ENCODE measurements at places on chromosomes 7 and 10.
A peak's percentile ranks its signal among the peaks of the same experiment; 100 is the strongest.

- no peak for DNase-seq
Observed at GRCh38 chr7:95041031-95041430, 133.6 kb downstream of the PPP1R9A start.

DNA sequence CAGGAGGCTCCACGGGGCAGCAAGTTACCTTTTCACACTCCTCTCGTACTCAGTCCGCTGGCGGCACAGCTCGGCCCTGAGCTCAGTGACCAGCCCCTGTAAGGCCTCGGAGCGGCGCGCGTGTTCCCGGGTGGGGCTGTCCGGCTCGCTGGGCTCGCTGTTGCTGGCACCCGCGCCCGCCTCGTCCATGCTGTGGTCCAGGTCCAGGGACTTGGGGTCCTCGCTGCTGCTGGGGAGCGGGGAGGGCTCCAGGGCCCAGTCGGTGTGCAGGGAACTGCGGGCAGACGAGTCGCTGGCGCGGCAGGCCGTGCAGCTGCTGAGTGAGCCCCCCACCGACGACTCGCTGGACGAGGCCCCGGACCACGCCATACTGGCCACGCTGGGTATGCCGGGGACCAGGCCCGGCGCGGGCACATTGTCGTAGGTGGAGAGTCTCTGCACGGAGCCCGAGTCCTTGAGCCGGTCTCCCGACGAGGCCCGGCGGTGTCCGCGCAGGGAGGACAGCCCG, 143.8 kb downstream of the MAPK8 start:
- DNase-seq = no peak

- no peak for DNase-seq
Observed at GRCh38 chr10:122239578-122240257, 31.4 kb upstream of the BTBD16 start.

DNA sequence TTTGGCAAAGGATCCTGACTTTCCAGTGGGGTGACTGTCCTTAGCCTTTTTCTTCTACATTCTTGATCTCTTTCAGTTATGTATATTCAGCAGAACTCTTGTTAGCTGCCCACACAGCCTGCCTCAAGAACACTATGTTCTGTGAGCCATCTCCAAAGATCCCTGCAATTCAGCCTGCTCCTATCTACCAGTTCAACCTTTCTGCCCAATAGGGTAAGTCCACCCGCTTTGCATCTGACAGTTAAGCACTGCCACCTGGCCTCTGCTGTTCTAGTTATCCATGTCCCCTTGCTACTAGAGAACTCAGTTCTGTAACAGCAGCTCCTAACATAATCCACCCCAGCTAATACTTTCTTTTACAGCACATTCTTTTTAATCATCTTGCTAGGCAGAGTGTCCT, 13.5 kb downstream of the OR9A2 start:
- no peak for DNase-seq

DNA sequence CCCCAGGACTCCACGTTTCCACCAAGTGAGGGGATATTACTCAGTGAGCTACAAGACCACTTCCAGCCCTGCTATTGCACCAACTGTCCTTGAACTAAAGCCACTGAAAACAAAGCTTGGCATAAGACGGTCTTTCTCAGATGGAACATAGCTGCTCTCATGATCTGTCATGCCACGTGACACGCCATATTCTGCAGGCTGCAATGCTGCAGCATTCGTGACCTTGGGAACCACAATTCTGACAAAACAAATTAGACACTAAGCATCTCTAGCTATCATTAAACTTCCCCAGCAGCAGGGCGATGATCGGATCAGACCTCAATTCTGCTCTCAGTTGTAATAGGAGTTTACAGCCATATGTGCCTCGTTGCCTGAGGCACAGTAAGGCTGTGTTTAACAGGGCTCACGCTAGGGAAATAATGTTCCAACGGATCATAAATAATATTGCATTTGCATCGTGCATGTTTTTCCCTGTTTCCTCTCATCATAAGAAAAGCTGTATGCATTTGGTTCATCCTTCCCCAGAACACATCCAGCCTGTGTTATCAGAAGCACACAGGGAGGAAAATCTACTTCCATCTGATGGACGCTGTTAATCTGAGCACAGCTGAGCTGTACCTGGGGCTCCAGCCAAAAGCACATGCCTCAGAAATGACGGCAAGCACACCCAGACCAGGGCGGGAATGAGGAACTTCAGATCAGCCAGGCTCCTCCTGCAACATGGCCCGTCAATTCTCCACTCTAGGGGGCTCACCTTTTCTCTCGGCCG, 38.6 kb upstream of the CNPY1 start:
- no peak for DNase-seq

DNA sequence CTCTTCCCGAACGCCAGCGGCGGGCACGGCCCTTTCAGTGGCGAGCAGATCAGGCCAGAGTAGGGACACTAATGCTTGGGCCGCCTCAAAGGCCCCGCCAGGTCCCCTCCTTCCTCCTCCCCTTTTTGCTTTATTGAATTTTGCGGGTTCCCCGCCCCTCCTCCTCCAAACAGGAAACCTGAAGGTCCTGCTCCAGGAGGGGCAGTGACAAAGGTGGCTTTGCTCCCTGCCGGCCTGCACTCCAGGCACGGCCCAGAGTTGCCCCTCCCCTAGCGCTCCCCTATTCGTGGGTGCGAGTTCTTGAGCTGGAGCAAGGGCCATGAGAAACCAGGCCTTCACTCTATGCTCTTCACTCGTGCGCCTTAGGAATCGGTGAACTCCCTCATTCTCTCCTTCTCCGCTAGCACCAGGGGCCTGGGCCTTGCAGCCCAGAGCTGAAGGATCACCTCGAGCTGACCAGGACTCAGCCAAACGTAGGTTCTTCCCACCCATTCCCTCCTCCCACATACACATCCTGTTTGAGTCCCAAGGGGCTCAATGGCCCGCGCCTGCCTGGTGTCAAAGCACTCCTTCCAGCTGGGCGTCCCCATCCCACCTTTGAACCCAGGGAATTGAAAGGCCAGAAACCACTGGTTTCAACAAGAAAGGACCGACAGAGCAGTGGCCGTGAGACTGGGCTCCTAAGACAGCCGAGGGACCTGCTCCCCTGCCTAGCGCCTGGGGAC, 619 bp upstream of the HOXA6 start:
- DNase-seq = no peak

DNA sequence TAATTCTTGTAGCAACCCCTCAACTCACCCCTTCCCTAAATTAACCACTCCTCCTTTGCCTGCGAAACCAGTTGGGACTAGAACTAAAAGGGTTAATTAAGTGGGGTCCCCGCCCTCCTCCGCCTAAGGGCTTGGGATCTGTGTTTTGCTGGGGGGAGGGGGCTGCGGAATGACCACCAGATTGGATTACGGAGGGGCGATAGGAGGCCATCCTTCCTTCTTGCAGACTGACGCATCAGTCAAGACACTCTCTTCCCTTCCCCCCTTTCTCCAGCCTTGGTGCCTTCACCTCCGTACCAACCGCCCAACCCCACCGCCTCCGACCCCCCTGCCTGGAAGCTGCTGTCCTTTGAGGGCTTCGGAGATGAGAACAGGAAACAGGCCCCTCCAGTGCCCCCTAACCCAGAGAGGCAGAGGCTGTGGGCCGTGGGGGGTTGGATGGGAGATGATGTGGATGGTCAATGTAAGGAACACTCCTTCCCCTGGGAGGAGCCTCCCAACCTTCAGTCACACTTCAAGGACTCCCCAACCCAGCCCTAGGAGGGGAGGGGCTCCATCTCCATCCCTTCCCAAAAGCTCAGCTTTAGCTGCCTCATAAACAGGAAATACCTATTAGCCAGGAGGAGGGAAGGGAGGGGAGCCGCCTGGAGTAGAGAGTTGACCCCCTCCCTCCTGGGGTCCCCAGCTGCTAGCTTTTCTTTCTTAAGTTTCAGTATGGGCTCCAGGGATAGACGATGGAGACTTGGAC, 997 bp upstream of the LDB1 start:
- DNase-seq = peak; percentile 98

DNA sequence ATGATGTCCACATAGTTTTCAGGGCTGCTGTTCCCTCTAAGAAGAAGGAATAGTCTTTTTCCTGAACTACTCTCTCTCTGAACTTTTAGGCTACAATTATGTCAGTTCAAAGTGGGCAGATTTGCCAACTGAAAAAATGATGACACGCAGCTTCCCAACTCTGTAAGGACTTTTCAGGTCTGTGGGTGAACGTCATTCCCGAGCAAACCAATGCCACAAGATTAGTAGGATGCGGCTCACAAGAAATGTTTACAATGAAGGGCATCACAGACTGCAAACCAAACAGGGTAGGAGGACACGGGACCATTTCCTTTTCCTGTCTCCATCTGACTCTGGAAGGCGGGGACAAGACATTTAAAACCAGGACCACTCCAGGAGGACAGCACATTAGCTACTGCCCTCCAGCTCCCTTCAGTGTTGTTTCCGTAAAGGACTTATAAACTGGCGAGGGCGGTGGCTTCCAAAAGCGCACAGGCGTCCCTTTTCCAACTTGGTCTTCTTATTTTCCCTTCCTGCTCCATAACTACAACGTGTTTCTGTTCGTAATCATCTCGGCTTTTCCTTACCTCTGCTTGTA, 539 bp upstream of the MKLN1 start:
- DNase-seq = no peak
